ENCODE measurements at places on chromosomes 1 and 21. TPM values are rescaled to one million over a fixed set of nuclear protein-coding genes. Genes with fewer than 3 reads are reported as not detected.

The PPP1R15B gene
- total RNA-seq = 20.5 TPM

DNA sequence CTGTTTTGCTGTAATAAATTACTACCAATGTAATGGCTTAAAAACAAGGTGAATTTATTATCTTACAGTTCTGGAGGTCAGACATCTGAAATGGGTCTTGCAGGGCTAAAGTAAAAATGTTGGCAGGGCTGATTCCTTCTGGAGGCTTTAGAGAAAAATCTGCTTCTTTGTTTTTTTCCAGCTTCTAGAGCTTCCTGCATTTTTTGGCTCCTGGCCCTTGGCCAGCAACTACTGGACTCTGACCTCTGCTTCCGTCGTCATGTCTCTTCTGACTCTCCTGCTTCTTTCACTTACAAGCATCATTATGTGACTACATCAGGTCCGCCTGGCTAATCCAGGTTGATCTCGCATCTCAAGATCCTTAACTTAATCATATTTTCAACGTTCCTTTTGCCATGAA is 350.9 kb downstream of the S1PR1 start:
- H3K27ac ChIP-seq = no peak overlapping the region
- no peaks in the 10 kb centered on the region for H3K27me3 ChIP-seq
- H3K4me1 ChIP-seq = no peaks in the 10 kb centered on the region
- no peaks in the 10 kb centered on the region for H3K36me3 ChIP-seq

DNA sequence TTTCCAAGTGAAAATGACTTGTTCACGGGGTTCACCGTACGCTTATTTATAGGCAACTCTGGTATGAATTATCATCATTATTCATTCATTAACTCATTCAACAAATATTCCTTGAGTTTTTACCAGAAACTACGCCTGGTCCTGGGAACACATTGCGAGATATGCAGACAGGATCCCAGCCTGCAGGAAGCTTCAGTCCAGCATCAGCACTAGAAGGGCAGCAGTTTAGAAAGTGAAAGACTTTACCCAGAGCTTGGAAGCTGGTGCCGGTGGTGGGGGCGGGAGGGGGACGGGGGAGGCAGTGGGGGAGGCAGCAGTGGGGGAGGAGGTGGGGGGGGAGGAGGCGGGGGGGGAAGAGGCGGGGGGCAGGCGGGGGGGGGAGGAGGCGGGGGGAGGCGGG is 55.9 kb downstream of the SETD4 start:
- H3K27ac ChIP-seq = no peak overlapping the region
- H3K4me3 ChIP-seq = no peak overlapping the region
- no peak for DNase-seq

The RAD54L gene
- 0.71 TPM for total RNA-seq

DNA sequence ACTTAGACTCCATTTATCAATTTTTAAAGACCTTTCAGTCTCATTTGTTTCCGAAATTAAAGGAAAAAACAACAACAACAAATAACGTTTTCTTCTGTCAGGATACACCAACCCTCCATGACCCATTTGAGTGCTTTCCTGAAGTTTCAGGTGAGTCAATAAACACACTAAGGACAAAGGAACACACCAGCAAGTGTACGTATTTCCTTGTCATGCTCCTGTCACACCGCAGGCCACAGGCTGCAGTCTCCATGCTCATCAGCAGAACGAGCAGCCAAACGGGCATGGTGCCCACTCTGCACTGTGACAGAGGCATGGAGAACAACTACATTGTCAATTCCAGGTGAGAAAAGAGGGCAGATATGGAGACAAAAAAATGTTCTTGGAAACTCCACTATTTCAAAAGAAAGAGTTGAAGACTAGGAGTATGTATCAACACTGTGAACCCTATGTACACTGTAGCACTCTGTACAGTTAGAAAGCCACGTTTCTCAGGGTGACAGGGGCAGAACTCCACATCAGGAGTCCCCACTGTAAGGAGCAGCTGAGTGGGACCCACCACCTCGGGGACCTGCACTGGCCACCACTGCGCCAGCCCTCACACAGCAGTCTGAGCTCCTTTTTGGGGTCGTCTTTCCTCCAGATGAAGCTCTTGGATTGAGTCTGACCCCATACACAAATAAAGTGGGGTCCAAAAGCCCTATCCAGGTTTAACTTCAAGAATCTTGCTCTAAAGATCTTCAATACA is 2.6 kb downstream of the PTTG1IP start:
- H3K4me3 ChIP-seq = peak overlapping the region; percentile 85
- H3K27ac ChIP-seq = peak overlapping the region; percentile 99
- no peaks in the 10 kb centered on the region for H3K27me3 ChIP-seq

DNA sequence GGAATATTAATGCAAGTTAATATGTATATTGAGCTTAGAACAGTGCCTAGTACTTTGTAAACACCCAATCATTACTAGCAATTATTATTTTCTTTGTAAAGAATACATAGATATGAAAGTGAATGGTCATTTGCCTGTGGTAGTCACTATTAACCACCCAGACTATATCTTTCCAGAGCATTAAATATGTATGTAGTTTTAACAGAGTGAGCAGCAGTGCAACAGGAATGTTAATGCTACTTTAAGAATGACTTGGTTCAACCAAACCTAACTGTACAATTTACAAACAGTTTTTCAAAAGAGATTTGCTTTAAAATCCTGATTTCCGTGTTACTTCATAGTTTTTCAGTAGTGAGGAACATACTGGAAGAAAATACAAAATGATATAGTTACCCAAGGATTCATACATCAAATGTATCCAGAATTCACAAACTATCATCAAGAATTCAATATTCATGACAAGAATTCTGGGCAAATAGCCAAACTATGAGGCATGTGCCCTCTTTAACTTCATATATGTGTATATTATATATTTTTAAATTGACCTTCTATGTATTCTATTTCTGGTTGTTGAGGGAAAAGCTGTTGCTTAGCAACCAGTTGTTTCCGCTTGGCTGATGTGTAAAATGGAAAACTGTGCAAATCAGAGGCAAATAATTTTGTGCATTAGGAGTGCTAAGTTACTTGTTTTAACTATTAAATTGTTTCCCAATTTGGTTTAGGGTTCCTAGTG is 34.9 kb upstream of the IVNS1ABP start:
- H3K4me1 ChIP-seq = no peaks in the 10 kb centered on the region
- H3K27ac ChIP-seq = no peak overlapping the region
- no peaks in the 10 kb centered on the region for H3K36me3 ChIP-seq
- H3K27me3 ChIP-seq = no peaks in the 10 kb centered on the region

DNA sequence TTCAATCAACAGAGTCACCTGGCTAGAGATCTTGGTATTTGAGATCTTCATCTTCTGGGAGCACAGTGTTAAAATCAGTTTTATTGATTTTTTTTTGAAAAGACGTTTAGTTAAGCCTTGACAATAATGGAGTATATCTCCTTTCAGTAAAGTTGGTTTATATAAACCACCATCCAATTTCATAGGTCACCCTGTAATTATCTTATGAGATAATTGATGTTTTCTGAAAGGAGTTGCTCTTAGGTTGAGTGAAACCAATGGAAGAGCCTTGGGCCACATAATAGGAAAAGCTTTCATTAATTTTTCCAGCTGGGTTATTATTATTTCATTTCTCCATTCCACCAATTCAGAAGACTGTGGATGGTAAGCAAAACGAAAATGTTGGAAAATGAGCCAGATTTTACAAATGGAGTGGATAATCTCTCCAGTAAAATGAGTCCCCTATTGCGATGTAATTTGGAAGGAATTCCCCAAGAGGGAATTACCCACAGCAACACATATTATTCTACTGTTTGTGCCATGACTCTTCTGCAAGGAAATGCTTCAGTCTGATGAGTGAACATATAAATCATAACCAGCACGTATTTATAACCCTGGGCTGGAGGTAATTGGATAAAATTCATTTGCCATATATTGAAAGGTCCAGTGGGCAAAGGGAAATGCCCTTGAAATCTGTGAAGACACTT is 46.2 kb upstream of the TINAGL1 start:
- no peaks in the 10 kb centered on the region for H3K27me3 ChIP-seq
- peaks cover 7% of the 10 kb centered on the region for H3K4me1 ChIP-seq
- no peak overlapping the region for H3K4me3 ChIP-seq
- no peak overlapping the region for H3K27ac ChIP-seq

The TMEM81 gene
- total RNA-seq = 3.1 TPM

The ELOA gene
- total RNA-seq = 29.1 TPM

The PSMD4 gene
- total RNA-seq = 142 TPM

DNA sequence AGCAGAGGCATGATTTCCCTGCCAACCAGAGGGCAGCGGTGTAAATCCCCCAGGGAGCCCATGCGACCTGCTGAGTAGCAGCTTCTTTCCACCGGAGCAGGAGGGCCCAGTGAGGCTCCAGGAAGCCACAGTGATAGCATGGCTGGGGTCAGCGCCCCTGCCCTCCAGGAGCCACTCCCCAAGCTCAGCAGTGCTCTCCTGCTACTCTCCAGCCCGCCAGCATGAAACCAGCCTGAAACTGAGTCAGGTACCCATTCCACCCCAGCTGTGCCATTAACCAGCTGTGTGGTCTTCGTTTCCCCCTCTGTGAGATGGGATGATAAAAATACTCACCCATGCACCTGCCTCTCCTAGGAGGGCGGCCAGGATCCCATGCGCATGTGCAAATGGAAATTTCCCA is 123.8 kb upstream of the TMEM51 start:
- DNase-seq = no peak
- no peak overlapping the region for H3K4me3 ChIP-seq
- H3K36me3 ChIP-seq = no peaks in the 10 kb centered on the region
- no peaks in the 10 kb centered on the region for H3K27me3 ChIP-seq
- H3K27ac ChIP-seq = no peak overlapping the region
